CD4-positive, alpha-beta T cell treated with Interleukin-1 beta for 1 hour (primary cell): ENCODE measurements at places on chromosomes 11 and 22.
A peak's percentile ranks its signal among the peaks of the same experiment; 100 is the strongest.

DNA sequence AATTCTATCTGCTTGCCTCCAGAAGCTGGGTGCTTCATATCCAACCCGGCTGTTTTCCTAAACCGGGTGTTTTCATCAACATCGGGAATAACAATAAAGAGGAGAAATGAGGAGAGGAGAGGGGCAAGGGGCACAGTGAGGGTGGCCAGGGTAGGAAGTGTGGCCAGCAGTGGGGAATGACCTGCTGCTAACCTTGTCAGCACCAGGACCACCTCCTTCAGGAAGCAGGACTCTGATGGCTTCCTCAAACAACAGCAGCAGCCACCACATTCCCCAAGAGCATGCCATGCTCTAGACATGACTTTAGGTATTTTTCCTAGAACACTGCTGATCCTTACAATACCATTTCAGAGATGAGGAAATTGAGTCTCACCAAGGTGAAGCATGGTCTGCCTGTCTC lies 52.4 kb downstream of the TPBGL start:
- no peak for DNase-seq

DNA sequence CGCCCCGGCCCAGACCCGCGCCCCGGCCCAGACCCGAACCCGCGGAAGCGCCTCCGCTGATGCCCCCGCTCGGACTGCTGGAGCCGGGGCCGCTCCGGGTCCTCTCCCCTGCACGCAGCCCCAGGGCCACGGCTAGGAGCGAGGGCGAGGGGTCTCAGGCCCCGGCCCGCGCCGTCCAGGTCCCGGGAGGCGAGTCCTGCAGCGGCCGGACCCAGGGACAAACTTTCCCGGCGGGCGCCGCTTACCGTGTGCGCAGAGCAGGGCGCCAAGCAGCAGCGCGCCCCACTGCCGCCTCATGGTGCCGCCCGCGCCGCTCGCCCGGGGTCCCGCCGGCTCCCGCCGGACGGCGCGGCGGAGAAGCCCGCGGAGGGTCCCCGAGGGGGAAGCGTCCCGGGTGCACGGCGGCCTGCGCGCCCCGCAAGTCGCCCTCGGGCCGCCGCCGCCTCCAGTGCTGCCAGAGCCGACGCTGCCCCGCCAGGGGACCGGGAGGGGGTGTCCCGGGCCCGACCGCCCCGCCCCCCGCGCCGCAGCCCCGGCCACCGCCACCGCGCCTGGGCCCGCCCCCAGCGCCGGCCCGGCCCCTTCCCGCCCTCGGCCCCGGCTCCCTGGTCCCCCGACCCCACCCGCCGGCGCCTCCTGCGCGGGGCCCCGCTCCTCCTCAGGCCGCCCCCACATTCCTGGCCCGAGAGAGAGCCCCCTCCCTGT lies at the start of gene LRP4:
Gene LRP4 (minus strand): TSS at position 468 of the 705 bp plus-strand sequence. CDS start 171 bp downstream, at position 297.
- DNase-seq, result peak; percentile 35

- peak; percentile 46 for DNase-seq
These were observed 618 bp downstream of the MTA2 start for GRCh38 chr11:62601122-62601371.

DNA sequence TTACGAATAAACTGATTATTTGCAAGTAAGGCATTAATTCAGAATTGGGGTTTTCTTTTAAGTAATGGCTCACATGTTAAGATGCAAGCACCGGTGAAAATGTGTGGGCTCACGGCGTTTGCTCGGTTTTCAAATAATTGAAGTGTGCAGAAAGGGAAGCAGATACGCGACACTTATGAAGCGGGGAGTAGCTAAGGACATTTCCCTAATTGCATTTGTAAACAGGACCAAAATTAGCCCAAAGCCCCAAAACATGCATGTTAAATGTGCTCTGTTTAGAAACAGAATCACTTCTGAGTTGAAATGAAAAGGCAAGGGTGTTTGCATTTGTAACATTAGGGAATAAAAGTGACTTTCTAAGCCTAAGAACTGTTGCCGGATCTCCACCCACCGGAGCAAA lies 61.3 kb downstream of the ELFN2 start:
- no peak for DNase-seq

GRCh38 chr22:46230262-46230901 lies 19.7 kb downstream of the CDPF1 start:
- no peak for DNase-seq

GRCh38 chr11:130181295-130182272 lies 22.0 kb downstream of the ST14 start:
- peak; percentile 44 for DNase-seq

DNA sequence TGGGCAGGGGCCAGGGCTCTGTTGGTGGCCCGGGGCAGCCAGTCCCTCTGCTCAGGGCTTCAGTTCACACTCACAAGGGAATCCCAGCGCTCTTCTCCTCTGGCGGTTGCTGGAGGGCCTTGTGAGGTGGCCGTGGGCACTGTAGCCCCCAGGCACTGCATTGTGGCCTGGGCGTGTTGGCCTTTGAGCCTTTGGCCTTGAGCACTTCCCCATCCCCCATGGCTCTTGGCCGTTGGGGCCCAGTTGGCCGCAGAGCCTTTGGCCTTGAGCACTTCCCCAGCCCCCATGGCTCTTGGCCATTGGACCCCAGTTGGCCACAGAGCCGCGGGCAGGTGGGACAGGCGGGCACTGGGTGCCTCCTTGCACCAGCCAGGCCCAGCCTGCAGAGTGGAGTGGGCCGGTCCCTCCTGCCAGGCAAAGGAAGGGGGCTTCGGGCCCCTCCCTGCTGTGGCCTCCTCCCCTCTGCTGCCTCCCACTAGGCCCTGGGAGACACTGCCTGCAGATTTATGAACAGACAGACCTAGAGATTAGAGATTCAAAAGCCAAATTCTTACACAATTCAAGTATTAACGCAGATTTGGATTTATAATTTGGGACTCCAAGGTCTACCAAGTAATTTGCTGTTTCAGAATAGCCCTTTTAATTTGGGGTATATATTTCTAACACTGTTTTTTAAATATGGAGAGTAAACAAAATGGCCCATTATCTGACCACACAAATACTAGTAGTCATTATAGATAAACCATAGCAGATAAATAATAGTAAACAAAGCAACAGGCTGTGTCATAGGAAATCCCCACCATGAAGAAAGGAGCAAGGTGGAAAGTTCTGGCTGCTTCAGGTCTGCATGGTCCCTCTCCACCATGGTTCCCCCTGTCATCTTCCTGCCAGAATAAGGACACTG lies 18.2 kb upstream of the TXNRD2 start:
- no peak for DNase-seq

- no peak for DNase-seq
These were observed 1.5 kb downstream of the ATG13 start for GRCh38 chr11:46618837-46619236.

GRCh38 chr11:94960488-94960887 lies 12.9 kb downstream of the CWC15 start:
- no peak for DNase-seq

GRCh38 chr11:125637840-125638239 lies 12.9 kb downstream of the CHEK1 start:
- no peak for DNase-seq

DNA sequence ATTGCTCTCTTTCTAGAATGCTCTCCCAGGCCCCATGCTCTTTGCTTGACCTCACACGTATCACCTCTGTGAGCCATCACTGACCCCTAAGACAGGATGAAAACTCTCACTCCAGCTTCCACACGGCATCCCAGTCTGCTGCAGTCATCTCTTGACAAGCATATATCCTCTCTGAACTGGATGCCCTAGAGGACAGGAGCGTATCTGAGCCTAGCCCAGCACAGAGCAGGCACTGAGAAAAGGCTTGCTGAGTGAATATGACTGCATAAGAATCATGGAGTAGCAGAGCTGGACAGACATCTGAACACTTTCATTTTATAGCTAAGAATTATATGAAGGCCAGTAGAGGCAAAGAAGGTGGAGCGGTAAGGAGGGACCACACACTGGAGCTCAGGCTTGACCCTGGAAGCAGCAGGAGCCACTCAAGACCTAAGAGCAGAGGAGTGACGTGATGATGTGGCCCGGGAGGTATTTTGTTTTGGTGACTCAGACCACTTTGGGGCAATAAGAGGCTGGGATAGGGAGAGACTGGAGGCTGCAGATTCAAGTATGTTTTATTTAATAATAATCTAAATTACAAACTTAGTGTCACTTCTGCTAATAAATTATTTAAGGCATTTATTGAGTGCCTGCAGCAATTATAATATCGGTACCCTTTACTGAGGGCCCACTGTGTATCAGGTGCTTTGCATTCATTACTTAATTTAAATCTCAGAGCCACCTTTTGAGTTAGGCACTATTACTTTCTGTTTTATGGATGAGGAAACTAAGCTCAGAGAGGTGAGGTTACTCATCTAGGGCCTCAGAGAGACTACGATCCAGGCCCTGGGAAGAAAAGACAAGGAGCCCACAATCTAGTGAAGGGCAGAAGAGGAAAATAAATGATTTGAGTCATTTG lies 42.6 kb downstream of the MAP6 start:
- DNase-seq, result no peak

DNA sequence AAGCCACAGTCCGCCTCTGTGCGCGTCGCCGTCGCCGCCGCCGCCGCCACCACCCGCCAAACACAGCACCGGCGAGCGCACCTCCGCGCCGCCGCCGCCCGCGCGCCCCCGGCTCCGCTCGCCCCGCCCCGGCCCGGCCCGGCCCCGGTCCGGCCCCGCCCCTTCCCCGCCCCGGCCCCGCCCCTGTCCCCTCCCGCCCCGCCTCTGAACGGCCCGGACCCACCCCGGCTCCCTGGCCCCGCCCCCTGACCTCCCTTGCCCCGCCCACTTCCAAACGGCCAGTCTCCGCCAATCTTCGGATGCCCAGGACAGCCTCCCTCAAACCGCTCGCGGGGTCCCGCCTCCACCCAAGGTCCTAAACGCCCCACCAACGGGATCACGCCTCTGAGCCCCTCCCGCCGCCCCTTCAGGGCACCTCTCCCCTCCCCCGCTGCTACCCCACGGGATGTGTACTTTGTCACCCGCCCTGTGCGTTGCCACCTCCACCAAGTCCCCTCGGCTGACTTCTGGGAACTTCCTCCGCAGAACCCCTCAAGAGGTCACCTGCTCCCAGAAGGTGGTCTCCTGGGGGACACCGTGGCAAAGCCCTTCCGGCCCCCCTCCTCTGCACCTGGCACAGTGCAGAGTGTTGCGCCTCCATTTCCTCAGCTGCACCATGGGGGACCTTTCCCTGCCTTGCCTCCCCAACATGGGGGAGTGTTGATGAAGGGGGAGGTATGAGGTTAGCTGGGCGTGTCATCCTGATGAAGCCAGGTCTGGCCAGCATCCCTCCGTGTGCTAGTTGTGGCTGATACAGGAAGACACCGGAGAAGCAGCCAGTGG lies at the start of gene KIAA0930:
Gene KIAA0930 (minus strand): TSS at position 85 of the 822 bp plus-strand sequence. CDS start 191 bp downstream, outside the sequence.
- DNase-seq, result peak; percentile 86

DNA sequence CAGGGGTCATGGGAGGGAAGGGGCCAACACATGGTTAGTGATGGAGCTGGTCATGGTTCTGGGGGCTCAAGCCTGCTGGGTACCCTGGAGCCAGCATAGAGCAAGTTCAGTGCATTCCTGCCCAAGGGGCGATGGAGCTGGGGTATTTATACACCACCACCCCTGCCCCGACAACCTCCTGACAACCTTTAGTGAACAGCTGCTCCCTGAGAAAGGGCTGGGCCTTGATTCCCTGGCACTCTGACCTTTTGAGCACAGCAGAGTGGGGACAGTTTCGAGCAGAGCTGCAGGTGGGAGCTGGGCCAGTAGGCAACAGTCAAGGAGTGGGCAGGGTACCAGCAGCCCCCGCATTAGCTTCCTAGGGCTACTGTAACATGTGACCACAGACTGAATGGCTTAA lies 6.0 kb downstream of the PARVG start:
- no peak for DNase-seq

GRCh38 chr11:106061954-106062949 lies 14.9 kb downstream of the KBTBD3 start:
- DNase-seq, result no peak

- peak; percentile 50 for DNase-seq
These were observed 429 bp downstream of the VEGFB start for GRCh38 chr11:64234647-64235379.

DNA sequence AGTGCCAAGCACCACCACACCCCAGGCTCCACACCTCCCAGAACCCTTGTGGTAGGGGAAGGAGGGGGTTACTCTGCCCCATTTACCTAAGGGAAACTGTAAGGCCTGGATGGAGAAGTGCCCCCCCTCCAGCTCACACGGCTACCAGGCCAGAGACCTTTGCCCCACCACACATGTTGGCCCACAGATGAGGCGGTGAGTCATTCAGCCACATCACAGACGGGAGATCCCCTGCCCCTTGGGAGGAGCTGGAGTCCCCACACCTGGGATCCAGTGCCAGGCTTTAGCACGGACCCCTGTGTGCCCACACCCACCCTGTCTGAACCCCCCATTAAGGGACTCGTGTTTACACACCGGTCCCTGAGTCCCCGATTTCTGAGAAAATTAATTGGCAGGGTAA lies 24.9 kb downstream of the CDKN1C start:
- DNase-seq, result no peak

DNA sequence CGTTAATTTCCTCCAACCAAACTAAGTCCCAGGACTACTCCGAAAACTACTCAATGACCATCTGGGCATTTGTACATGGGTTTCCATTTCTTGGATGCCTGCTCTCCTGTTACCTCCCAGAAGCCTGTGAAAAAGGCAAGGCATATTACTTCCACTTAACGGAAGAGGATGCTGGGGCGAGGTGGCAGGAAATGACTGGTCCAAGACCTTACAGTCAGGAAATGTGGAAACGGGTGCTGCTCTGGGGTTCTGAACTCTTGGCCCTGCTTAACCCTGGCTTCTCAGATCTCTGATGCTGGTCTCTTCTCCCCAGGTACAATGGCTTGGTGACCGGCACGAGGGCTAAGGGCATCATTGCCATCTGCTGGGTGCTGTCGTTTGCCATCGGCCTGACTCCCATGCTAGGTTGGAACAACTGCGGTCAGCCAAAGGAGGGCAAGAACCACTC lies 12.9 kb downstream of the ADORA2A start:
- no peak for DNase-seq

GRCh38 chr22:21026783-21027692 lies 5.3 kb downstream of the SLC7A4 start:
- DNase-seq, result no peak

DNA sequence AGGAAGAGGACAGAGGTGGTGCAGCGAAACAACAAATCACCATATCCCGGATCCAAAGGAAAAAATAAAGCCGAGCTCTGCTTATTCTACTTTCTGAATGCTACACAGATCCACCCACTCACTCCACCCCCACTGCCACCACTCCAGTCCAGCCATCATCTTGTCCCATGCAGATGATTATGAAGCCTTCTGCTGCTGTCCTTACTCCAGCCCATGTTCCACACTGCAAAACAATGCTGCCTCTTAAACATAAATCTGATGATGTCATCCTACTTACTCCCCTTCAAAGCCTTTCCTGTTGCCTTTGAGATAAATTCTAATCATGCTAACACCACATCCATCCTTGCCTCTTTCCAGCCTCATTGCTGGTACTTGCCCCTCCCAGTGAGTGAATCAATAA lies 6.5 kb upstream of the DRD2 start:
- no peak for DNase-seq

- DNase-seq, result no peak
These were observed 222.8 kb downstream of the DDX10 start for GRCh38 chr11:108887436-108888238.

DNA sequence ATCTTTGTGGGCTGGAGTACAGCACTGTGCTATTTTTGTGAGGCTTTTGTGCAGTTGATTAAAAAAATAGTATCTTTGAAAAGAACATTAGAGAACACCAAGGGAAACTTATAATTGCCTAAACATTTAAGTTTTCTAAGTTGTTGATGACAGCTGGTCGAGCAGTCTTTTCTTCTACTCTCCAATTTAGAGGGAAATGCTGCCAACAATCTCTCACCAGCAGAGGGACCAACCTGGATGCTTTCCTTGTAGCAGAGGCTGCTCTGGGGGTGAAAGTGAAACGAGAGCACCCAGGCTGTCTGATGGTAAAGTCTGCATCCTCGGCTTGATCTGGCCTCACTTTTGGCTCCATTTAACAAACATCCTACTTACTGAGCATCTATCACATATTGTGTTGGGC lies 1286.5 kb upstream of the TENM4 start:
- no peak for DNase-seq
